ENCODE measurements at places on chromosomes 4 and X.

GRCh38 chrX:136589966-136590365, 58.0 kb downstream of the VGLL1 start:
- DNase-seq = no peak

DNA sequence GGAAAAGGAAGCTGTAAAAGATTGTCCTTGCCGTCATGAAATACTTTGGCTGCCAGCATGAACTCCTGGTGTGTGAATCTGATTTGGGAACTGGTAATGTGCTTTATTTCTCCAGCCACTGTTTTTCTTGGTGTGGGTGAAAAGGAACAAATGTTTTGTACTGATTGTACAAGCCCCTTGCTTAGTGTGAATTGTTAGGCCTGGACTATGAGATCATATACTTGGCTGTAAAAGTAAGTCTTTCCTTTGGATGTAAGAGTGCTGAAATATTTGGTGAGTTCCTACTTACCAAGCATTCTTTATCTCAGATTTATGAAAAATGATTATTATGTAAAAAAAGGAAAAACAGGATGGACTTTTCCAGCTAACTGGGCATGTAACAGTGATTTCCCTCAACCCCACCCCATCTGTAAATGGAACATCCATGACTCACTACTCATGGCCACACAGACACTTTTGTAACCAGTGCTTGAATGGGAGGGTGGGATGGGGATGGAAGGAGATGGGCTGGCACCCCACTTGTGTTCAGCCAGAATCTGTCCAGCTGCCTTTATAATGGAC, 6.3 kb downstream of the FNIP2 start:
- no peak for DNase-seq

DNA sequence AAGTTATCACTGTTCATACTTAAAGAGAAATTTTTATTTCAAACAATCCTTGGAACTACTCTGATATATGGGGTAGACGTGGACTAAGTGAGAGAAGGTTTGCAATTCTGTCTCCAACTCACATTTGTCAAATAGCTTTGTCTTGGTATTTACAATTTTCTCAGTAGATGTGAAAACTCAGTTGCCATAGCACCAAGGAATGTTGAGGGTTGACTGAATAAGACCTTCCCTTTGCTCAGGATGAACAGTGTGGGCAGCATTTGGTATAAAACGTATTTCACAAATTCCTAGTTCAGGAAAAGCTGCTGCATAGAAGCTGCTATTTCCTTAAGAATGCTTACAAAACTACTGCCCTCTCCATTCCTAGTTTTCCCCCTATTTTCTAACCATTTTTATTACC, 399.5 kb downstream of the NKX6-1 start:
- no peak for DNase-seq

GRCh38 chr4:105671301-105671700, 37.2 kb downstream of the INTS12 start:
- no peak for DNase-seq

- DNase-seq = no peak
These were observed 29.0 kb downstream of the DDX60L start for GRCh38 chr4:168451331-168451730.

DNA sequence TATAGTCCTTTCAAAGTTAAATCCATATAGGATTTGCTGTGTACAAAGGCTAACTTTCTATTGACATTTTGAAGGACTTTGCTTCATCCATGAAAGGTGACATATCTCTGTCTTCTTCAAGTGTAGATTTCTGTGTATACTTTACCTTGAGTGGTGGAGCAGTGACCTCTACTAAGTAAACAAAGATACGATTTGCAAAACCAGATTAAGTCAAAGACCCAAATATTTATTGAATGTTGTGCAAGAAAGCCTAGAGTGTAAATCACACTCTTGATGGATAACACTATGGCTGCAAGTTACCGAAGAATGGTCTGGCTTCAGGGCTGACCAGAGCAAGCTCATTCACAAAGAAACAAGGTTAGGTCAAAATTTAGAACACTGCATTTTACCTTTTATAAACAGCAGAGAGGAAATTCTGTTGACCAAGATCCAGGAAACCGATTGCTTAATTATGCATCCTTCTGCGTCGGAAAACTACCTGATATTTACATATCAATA, 5.4 kb upstream of the FGG start:
- no peak for DNase-seq

GRCh38 chr4:133741766-133742165, 459.8 kb downstream of the PABPC4L start:
- no peak for DNase-seq

DNA sequence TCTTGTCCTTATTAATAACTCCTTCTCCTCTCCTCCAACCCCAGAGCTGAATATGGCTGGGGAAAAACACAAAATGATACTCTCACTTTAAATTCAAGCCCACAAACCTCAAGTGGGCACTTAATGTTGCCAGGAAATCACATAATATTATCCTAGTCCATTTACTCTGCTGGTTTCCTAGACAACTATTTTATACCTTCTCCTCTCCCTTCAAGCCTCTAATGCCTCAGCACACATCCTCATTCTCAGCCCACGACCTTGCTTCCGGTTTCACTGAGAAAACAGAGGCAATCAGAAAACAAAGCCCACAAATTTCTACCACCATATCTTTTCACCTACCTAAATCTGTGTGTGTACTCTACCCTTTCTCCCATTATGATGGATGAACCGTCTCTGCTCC, 12.1 kb upstream of the CLCN5 start:
- DNase-seq = peak; percentile 84

DNA sequence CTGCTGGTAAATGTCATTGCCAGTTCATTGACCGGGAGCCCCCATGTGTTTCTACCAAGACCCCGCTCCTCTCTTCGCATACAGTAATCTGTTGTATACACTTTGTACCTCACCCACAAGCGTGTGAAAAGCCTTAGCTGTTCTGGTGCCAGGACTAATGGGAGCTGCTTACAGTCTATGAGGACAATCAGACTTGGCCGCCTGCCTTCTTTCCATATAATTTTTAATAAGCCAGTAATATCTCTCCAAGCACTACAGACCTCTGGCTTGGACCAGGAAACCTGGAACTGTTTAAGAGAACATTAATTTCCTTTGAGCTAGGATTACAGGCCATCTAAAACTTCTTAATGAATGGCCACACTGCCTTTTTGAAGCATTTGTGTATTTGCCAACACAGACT, 149.7 kb upstream of the MSX1 start:
- no peak for DNase-seq

- DNase-seq = no peak
These were observed 18.7 kb upstream of the AR start for GRCh38 chrX:67524950-67525691.

DNA sequence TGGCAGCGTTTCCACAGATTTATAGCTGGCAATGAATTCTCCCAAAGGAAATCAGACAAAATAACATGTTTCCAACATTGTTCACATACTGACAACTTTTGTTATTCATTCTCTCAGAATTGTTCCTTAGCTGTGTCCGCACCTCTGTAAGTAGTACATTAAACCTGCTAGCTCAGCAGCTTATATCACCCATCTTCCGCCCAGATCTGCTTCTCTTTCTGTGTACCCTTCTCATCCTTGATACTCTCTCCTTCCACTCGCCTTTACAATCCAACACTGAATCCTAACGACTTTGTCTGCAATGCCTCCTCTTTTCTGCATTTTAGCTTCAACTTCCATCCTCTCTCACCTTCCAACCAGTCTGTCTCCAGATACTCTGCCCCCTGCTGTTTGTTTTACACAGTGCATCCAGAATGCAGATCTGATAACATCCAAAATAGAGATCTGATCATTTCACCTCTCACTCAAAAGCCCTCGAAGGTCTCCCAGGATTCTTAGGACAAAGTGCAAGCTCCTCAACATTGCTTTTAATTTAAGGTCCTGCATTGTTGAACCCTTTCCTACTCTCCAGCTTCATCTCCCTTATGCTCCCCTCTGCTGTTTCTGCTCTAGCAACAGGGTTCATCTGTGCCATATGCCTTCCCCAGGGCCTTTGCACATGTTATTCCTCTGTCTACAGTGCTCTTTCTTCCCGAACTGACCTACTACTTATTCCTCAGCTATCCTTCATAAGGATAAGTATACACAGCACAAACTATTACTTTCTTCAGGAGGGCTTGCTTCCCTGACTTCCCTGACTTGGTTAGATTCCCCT, 67.3 kb upstream of the VBP1 start:
- peak; percentile 24 for DNase-seq

- no peak for DNase-seq
These were observed 147.1 kb downstream of the CPEB2 start for GRCh38 chr4:15149234-15149838.

DNA sequence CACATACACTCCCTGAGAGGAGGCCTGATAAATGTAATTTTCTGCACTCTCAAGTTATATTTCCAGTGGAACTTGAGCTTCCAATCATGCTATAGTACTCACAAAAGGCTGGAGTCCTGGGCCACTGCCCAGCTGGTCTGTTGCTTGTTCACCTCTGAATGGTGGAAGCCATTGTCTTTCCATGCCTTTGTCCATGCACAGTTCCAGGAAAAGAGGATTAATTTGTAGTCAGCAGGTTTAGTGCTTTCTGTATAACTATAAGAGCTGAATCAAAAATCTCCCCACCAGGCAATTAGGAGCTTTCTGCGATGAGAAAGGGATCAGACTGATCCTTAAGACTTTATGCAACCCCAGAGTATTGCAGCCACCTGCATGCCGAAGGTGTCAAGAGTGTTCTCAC, 195.4 kb upstream of the PGRMC2 start:
- DNase-seq = no peak

DNA sequence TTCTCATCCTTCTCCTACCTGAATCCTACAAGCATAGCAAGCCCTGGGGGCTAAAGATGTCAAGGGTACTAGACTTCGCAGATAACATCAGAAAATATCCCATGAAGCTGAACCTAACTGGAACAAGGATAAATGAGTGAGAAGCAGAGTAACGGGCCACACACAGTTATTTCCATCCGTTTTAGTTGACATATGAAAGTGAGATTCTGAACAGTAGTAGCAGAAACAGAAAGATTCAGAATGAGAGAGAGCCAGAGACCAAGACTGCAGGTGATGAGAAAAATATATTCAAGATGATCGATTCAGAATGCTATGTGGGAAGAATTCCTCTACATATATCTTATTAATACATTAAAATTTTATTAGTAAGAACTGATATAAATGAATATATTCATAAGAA, 165.1 kb downstream of the TSPAN5 start:
- DNase-seq = no peak

GRCh38 chr4:115110191-115111181, 2.9 kb downstream of the NDST4 start:
- peak; percentile 37 for DNase-seq

- no peak for DNase-seq
These were observed 399.1 kb downstream of the INPP4B start for GRCh38 chr4:142447009-142447408.

GRCh38 chrX:155747520-155747919, 133.6 kb upstream of the VAMP7 start:
- peak; percentile 22 for DNase-seq

- DNase-seq = no peak
These were observed 275.9 kb upstream of the VCX3A start for GRCh38 chrX:6810776-6811175.

- DNase-seq = no peak
These were observed 353 bp downstream of the NSD2 start for GRCh38 chr4:1871471-1872021.

GRCh38 chr4:88006956-88007303, 505 bp upstream of the PKD2 start:
- no peak for DNase-seq

GRCh38 chr4:187301923-187302322, 578.3 kb upstream of the FAT1 start:
- DNase-seq = no peak

DNA sequence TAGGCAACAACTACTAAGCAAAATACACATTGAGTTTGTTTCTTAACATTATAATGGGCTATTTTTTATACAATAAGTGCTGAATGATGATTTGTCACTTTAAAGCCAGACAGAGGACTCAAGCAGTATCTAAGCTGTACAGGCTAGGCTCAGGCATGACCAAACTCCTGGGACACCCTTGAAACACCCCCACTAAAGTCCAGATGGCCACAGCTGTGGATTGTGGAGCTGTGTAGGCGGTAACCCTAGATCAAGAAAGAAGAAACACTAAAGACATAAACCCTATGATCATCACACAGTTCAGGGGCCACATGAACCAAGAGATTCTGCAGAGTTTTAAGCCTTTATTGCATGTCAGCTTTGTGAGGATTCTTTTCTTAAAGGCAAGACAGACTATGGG, 25.1 kb downstream of the TAB3 start:
- DNase-seq = no peak
